ENCODE measurements at places on chromosomes 3 and 15.

GRCh38 chr15:78049691-78050440 is 27.6 kb downstream of the TBC1D2B start:
- DNase-seq, result peak; percentile 68

DNA sequence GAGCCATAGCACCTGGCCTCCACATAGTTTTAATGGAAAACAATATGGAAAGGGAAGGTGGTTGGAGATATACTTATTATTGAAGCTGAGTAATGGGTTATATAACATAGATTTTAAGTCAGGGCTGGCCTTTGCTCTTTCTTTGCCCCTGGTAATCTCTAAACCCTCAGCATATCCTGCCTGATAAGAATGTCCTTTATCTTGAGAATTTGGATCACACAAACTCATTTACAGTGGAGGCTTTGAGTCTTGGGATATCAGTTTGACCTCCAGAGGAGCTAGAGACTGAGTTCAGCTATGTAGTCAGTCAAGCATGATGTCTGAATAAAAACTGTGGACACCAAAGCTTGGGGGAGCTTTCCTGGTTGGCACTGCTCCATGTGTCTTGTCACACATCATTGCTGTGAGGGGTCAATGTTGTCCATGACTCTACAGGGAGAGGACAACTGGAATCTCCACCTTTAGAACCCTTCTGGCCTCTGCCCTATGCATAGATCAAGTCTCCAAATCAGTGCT is 9.0 kb upstream of the C3orf33 start:
- DNase-seq, result no peak

DNA sequence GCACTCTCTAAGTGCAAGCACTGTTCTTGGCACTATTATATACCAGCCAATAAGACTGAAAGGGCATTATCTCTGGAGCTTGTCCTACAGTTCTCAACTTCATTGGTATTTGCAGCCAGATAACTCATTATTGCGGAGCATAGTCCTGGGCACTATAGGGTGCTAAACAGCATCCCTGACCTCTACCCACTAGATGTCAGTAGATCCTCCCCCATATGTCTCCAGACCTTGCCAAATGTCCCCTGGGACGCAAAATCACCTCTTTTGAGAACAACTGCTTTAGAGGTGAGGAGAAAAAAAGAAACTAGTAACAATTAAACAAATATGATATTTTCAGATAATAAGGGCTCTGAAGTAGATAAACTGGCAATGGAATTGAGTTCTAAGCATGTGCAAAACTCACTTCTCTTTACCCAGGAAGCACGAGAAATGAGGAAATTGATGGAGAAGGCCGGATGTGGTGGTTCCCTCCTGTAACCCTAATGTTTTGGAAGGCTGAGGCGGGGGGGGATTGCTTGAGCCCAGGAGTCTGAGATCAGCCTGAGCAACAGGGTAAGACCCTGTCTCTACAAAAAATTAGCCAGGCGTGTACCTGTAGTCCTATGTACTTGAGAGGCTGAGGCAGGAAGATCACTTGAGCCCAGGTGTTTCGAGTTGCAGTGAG is 61.4 kb downstream of the FRMD4B start:
- DNase-seq, result no peak

DNA sequence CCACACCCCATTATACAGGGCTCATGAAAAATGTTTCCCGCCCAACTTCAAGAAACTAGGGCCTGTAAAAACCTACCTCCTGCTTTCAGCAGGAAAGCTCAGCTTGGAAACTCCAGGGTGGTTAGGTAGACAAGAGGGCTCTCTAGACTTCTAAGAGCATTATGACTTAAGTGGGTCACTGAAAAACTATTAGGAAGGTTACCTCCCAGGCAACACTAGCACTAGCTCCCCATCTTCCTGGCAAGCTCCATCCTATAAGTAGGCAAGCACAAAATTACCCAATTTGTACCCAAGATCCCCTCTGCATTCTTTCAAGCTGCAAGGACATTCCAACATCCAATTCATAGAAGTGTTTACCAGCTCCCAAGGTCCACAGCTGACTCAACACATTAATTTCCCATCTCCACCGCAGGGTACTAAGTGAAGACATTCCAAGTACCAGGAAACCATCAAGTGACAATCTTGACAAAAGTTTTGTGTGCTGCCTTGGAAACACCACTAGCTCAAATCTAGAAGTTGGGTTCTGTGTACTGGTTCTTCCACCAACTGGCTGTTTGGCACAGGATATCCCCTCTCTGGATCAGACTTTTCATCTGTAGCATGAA is 46.9 kb downstream of the WNT5A start:
- no peak for DNase-seq

GRCh38 chr3:73674280-73674679 is 49.5 kb upstream of the PDZRN3 start:
- no peak for DNase-seq

DNA sequence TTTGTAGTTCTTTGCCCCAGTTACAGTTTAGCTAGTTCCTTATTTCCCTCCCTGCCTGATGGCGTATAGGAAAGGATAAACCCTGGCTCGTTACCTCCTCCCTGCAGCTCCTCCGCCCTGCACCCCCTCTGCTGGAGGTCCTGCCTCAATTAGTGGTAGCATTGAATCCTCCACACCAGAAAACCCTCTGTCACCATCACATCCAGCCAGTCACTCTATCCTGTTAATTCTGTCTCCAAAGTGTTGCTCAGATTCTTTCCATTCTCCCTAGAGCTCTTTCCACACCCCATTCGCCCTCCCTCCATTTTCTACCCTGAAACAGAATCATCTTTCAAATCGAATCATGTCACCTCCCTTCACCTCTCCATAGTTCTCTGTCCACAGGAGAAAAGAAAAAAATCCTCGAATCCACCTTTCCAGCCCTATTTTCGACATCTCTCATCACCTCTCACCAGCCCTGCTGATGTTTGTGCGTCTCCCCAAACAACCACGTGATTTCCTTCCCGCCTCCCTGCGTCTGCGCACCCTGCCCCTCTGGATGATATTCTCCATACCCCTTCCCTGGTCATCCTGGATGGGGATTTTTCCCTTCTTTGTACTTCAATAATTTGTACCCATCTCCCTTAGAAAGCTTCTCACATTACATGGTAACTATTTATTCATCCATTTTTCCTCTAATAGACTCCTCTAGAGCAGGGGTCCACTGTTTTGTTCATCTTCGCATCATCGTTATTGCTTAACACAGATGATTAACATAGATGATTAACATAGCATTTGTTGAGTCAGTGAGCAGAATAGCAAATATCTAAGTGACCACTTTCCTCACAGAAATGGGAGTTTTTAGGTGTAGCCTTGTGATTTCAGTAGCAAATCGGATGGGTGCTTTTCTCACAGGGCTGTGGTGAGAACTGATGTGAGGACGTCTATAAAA is 37.1 kb downstream of the MAP3K13 start:
- no peak for DNase-seq

DNA sequence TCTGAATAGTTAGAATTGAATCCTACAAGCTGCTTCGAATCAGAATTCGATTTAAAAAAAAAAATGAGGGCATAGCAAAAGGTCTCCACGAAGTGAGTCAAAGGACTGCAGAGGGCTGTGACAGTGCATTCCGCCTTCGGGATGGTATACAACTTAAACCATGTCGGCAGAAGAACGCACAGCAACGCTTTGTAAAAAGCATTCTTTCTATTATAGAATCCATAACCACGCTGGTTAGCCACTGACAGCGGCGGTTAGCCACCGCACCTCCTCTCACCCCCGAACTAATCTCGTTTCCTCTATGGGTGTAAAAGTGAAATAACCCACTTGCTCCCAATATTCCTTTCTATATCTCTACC is 664 bp upstream of the PIK3CA start:
- peak; percentile 77 for DNase-seq

DNA sequence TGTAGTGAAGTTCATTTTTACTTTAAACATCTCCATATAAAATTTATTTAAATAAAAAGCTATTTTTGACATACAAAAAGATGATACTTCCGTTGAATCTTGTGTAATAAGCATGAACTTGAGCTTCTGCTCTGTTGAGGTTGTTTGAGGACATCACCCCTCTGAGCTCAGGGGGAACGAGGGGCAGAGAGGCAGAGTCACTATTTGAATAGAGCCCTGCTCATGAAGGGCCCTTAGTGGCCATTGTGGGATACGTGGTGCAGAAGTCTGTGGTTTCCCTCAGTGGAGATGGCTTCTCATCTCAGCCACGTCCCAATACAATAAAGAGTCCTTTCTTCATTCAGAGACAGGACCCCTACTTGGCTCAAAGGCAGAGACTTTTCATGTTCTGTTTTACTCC is 10.6 kb downstream of the CEMIP start:
- no peak for DNase-seq

DNA sequence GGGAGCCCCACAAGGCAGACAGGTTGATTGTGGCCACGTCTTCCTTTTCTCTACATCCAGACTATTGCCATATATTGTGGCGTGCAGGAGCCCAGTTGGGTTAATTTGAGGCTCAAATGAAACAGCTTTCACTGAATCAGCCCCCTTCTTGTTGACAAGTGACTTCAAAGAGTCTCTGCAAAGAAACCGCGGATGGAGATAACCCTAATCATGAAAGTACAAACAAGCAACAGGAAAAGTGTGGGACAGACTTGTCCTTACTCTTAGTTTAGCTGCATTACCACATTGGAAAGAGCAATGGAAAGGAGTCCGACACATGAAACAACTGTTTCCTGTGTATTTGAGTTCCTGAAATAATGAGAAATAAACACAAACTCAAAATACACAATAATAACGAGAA is 3.3 kb downstream of the TMEM40 start:
- no peak for DNase-seq

DNA sequence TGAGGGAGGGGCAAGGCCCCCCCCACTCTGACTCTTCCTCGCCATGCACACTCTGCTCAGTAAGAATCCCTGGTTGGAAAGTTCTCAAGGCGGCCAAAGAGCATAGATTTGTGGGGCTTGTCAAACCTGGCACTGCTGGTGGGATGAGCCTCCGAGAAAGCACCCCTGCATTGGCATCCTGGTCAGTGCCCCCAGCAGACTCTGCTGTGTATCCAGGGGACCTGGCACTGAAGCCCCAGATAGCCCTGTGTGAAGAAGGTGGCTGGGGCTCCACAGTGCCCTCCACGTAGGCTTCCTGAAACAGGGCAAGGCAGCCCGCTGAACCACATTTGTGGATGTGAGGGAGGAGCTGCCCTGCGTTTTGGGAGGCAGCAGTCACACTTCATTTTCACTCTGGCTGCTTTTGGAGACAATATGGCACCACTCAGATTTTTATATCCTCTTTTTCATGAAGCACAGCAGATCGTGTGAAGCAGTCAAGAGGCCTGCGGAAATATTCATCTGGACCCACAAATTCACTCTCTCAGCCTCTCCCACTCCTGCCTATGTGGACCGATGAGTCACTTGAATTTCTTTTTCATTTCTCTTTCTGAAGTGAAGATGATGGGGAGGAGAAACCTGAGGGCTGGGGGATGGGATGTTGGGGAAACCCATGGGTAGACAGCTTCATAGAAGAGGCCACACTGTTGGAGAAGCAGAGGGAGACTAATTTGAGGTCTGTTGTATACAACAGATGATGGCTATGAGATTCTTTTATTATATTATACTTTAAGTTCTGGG is 88.7 kb upstream of the BCL6 start:
- peak; percentile 45 for DNase-seq

- no peak for DNase-seq
Observed at GRCh38 chr3:176661432-176661964, 535.8 kb downstream of the TBL1XR1 start.

DNA sequence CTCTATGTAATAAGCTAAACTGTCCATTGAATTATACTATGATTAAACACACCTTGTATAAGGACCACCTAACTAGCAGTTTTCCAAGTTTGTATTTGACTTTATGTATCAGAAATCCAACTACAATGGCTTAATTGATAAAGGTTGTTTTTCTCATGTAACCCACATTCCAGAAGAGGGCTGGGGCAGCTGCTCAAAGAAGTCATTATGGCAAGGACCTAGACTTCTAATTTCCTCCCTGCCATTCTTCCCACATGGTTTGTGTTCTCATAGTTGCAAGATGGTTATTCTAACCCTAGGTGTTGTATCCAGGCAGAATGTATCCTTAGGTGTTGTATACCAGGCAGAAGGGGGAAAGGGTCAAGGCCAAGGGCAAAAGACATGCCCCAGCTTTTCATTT is 35.7 kb downstream of the GPR176 start:
- DNase-seq, result no peak

DNA sequence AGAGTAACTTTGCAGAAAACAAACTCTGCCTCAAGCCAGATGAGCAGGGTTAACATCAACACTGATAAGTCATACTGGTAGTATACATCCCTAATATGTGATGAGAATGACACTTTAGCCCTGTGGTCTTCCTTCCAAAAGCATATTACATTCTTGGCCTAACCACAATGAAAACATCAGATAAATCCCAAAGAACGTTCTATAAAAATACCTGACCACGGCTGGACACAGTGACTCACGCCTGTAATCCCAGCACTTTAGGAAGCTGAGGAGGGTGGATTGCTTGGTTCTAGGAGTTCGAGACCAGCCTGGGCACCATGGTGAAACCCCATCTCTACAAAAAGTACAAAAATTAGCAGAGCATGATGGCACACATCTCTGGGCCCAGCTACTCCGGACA is 4.7 kb downstream of the TMCC1 start:
- DNase-seq, result no peak

DNA sequence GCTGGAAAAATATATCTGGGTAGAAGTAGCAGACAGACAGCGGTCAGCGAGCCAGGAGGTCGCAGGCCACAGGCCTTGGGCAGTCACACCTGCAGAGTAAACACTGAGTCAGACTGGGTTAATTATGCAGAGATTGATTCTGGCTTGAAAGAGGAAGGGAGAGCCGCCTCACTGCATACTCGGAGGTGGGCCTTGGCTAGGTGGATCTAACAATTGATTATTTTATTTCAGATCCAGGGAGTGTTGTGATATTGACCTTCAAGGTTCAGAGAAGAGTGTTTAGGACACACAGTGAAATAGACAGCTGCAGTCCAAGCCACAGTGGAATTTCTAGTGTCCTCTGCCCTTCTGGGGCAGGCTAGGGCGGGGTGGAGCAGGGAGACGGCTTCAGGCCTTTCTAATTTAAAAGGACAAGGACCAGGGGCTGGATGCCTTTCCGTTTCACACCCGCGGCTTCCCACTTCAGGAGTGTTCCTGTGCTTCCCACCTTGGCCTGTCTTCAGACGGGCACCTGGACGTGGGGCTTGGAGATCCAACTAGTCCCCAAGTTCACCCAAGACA is 237.3 kb downstream of the XXYLT1 start:
- no peak for DNase-seq

- DNase-seq, result peak; percentile 3
Observed at GRCh38 chr3:185362850-185363661, at the start of gene MAP3K13. TSS of gene MAP3K13 (plus strand) at chr3:185363136. CDS start at chr3:185428582, 65,446 bp downstream.

GRCh38 chr3:67995206-67995605 is 340.8 kb upstream of the SUCLG2 start:
- no peak for DNase-seq

Data from activated naive CD4-positive, alpha-beta T cell treated with Interleukin-2 at 50 U/mL for 16 hours (primary cell).